Upper lobe of right lung (tissue), 1 donor: ENCODE measurements at places on chromosomes 12 and 14.

DNA sequence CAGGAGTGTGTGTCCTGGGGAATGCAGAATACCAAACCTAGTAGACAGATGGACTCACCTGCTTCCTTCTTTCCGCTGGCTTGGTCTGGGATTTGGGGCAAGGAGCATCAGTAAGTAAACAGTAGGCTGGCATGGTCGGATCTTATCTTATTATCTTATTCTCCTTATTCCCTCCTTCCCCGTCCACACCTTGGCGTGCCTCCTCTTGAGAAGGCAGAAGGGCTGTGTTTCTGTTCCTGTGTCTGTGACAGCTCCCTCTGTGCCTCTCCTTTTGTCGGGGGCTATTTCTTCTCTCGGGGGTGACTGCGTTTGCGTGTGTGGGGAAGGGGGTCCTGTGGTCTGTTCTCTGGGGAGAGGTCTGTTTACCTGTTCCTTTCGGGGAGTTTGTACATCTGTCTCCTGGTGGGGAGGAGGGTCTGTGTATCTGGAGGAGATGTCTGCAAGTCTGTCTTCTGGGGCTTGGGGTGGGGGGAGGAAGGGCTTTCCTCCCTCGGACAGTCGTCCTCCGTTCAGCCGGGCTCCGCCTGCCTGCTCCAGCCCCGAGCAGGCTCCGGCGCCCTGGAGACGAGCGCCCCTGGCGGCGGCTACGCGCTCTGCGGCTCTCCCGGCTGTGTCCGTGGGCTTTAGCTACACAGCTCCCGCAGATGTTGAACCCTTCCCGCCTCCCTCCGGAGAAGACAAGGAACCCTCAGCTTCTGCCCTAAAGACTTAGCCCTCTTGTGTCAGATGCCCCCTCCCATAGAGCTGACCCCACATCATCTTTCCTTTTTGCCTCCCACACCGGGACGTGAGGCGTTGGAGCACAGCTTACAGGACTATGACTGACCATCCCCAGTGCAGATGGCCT, 4.4 kb downstream of the KRT86 start:
- peak; percentile 91 for DNase-seq

- no peak for DNase-seq
Measured at GRCh38 chr14:104573930-104574329, 5.6 kb upstream of the C14orf180 start.

DNA sequence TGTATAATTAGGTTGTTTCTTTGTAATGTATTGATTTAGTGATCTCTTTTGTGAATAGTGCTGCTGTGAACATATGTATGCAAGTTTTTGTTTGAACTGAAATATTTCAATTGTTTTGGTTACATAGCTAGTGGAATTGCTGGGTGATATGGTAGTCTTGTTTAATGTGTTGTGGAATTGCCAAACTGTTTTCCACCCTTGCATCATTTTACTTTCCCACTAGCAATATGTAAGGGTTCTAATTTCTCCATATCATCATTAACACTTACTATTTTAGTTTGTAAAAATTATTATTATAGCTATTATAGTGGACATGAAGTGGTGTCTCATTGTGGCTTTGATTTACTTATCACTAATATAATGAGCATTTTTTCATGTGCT, 5.9 kb downstream of the G2E3 start:
- no peak for DNase-seq

DNA sequence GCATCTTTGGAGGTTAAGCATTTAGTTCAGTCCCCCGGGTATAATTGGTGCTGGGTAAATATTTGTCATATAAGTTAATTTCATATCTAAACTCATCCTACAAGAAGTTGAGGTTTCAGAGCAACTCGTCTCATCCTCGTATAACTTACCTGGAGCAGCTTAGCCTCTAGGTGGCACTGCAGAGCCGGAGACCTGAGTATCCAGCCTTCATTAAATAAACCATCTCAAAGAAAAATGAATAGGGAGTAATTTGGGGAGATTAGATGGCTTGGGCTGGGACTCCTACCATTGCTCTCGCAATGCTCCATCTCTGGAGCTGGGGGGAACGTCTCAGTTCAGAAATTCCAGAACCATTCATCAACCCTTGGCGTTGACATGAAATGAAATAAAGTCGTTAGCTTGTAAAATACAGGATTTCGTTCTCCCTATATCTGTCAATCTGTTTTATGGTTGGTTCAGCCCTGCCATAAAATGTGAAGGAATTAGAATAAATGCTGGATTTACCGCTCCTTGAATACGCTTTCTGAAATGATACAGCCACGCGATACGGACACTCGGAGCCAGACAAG, 122.9 kb upstream of the TMEM132D start:
- DNase-seq, result no peak

DNA sequence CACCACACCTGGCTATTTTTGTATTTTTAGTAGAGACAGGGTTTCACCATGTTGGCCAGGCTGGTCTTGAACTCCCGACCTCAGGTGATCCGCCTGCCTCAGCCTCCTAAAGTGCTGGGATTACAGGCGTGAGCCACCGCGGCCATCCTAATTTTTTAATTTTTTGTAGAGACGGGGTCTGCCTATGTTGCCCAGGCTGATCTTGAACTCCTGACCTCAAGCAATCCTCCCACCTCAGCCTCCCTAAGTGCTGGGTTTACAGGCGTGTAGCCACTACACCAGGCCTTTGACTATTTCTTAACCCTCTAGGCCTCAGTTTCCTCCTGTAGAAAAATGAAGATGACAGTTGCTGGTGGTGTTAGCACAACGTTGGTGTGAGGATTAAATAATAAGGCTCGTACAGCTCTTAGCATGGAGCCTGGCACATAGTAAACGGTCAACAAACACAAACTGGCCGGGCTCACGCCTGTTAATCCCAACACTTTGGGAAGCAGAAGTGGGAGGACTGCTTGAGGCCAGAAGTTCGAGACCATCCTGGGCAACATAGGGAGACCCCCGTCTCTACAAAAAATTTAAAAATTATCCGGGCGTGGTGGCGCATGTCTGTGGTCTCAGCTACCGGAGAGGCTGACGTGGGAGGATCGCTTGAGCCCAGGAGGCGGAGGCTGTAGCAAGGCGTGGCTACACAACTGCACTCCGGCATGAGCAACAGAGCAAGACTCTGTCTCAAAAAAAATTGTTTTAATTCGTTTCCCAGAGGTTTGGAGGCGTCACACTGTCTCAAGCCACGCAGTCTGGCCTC, 979 bp downstream of the DDX54 start:
- DNase-seq, result no peak

DNA sequence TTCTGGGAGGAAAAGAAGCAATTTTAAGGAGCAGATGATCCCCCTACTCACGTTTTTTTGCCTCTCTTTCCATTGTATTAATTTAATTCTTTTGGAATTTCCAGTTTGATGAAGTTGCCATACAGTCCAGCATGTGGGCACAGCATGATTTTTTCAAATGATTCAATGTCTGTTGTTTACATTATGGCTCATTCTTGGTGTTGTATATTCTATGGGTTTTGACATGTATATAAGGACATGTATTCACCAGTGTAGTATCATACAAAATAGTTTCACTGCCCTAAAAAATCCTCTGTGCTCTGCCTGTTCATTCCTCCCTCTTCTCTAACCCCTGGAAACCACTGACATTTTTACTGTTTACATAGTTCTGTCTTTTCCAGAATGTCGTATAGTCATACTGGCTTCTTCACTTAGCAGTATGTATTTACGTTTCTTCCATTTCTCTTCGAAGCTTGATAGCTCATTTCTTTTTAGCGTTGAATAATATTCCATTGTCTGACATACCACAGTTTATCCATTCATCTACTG, 13.3 kb upstream of the KLHDC2 start:
- no peak for DNase-seq

DNA sequence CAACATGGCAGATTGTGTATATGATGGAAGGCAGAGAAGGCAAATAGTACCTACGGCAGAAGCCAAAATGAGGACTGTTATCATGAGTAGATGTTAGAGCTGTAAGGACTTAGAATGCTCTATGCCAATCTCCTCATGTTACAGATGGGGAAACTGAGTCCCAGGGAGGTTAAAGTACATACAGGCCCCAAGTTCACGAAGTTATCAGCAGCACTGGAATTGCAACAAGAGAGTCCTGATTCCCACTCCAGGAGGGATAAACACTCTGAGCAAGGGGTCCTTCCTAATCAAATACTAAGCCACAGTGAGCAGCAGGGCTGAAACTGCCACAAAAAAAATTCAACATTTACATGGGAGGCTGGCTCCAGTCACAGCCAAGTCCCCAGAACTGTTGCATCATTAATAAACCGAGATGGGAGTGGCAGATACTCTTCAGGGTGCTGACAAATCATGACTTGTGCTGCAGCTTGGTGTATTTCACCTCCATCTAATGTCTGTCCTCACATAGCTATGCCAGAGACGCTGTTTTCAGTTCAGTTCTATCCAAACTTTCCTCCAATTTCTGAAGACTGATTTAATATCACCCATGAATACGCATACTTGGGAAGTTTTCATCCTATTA, 24.2 kb downstream of the NUAK1 start:
- DNase-seq, result no peak

- no peak for DNase-seq
Measured at GRCh38 chr12:72889791-72890190, 617.6 kb downstream of the TRHDE start.

- no peak for DNase-seq
Measured at GRCh38 chr12:89179983-89180382, 172.3 kb downstream of the DUSP6 start.

GRCh38 chr14:70018230-70018629, 139.0 kb downstream of the SMOC1 start:
- DNase-seq, result no peak

DNA sequence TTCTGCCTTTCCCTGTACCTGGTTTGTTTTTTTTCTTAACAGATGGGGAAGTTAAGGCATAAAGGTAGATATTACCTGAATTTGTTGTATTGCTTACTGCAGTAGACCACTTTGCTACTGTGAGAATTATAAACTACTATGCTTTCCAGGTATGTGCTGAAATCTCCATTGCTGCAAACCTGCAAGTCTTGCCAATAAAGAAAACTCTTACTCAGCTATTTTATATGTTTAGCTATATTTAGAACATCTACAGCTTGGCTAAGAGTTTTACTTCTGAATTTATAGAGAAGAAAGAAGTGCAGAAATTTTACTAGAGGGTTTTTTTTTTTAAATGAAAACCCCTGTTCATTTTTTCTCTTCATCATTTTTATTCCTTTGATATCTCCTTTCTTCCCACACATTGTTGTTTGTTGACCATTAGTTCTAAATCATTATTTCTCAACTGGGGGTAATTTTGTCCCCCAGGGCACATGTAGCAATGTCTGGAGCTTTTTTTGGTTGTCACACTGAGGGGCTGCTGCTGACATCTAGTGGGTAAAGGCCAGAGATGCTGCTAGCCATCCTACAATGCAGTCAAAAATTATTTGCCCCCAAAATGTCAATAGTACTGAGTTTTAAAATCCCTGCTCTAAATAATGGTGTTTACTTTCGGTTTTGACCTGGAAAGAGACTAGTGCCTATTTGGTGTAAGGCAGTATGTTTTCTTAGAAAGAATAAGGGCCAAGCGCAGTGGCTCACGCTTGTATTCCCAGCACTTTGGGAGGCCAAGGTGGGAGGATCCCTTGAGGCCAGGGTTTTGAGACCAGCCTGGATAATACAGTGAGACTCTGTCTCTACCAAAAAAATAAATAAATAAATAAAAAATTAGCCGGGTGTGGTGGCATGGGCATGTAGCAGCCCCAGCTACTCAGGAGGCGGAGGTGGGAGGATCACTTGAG, 48.6 kb downstream of the PCNX1 start:
- no peak for DNase-seq

DNA sequence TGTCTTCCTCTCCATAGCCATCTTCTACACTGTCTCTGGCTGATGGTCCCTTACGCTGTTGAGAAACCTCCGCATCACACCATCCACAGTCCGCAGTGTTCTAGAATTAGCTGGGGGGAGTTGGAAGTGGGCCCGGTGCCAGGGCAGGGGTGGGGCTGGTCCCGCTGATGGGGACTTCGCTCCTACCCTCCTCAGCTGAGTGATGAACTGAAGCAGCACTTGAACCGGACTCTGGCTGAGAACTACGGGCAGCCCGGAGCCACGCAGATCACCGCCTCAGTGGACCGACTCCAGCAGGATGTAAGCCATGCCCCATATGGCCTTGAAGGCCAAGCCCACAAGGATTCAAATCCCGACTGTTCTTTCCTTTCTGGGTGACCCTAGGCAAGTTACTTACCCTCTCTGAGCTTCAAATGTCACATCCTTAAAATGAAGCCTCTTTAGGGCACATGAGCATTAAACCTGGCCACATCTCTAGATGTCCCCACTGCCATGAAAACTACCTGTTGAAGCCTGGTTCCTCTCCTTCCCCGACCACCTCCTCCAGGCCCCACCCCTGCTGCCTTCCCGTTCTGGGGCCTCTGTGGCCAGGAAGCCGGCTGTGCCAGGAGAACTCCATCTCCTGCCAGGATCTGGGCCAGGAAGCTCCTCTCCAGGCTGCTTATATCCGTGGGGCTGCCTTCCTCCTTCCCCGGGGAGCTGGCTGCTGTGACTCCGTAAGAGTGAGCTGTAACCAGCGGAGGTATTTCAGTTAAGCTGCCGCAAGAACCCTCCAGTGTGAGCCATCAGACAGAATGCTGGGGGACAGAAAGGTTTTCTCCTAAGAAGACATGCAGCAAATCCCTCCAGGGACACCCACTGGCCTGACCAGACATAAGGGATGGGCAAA, 53.1 kb downstream of the TSPAN11 start:
- no peak for DNase-seq

DNA sequence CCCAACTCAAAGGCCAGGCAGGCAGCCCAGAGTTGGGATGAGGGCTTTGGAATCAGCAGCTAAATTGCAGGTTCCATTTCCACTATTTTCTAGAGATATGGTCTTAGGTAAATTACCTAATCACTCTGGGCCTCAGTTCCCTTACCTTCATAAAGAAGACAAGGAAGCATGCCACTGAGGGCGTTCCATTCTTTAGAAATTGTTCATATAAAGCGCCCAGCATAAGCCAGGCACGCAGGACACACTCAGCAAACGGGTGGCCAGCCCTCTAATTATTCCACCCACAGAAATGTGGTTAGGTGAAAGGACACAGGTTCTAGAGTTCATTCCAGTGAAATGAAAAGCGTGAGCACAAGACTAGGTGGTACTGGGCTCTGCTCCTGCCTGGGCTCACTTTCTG, 87.9 kb upstream of the BCL11B start:
- DNase-seq, result no peak

- DNase-seq, result no peak
Measured at GRCh38 chr14:75088566-75089373, 19.3 kb downstream of the ZC2HC1C start.

DNA sequence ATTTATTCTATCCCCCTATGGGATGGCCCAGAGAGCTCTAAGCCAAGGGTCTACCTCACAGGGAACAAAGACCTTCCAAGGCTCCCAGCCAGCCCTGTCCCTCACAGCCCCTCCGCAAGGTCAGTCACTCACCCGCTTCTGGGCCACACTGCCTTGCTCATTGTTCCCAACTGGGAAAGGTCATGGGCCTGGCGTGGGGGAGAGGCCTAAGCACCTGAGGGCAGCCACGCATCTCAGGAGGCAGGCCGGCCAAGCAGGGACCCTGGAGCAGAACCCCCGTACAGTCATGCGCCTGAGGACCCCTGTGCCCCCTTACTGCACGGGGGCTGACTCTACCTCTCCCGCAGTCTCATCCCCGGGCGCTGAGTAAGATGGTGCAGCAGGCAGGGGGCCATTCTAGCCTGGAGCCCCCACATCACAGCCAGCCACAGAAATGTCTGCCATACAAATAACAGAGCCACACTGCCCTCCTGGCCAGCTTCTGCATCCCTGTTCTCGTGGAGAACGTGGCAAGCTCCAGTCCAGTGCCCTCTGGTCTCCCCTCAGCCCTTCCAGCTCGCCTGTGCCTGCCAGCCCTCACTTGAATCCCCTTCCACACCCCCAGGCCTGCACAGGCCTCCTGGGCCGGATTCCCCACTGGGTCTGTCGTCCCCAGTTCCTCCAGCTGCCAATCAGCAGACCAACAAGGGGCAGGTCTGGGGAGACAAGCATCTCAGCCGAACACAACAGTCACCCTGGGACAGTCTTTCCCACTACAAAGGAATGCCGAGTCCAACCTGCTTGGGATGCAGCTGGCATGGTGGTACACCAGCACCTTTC, 16.3 kb downstream of the CCDC85C start:
- no peak for DNase-seq
